ENCODE measurements at places on chromosomes 3 and 15.

GRCh38 chr15:75731248-75732151, 18.9 kb upstream of the CSPG4 start:
- DNase-seq: no peak

GRCh38 chr3:52315977-52316764, at the start of gene DNAH1:
DNAH1 (plus strand) TSS chr3:52316319; CDS start chr3:52322443, 6,124 bp downstream.
- DNase-seq: no peak

- no peak for DNase-seq
Observed at GRCh38 chr3:14519406-14519805, 20.7 kb downstream of the GRIP2 start.

DNA sequence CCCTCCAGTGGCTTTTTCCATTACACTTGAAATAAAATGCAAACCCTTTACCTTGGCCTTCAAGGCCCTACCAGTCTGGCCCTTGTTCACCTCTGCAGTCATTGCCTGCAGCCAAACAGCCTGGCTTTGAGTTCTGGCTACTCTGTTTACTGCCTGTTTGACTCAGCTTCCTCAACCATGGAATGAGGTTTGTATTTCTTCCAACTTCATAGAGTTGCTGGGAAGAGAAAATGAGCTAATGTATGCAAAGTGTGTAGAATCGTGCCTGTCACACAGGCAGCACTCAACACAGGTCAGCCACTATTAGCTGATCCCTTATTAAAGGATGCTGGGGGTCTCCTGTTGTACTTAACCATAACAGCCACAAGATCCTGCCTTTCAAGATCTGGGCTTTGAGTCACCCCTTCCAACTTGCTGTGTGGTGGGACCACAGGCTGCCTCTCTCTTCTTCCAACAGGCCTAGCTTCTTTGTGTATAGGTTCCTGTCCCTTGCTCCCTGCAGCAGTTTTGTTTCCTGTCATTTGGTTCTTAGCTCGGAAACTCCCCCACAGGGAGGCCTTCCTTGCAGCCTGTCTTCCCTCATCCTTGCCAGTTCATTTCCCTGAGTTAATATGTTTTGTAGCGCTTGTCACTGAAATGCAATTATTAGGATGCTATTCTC, 6.4 kb downstream of the MED12L start:
- no peak for DNase-seq

DNA sequence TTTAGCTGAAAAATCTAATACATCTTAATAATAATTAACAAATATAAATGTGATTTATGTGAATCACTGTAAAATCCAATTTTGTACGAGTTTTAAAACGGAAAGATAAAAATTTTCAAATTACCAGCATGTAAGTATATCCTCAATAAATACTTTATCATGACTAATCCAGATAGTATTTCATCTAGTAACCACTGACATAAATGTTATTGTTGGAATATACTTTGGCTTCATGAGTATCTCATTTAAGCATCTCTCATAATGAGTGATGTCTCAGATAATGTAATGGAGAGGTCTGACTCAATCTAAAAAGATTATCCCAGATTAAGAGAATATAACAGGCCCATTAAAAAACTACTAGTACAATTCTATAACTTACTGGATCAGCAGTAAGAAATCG, 216.3 kb downstream of the STAG1 start:
- DNase-seq: no peak

- no peak for DNase-seq
Observed at GRCh38 chr3:156790156-156790555, 36.0 kb upstream of the LEKR1 start.

- no peak for DNase-seq
Observed at GRCh38 chr3:167441256-167441655, 32.6 kb downstream of the SERPINI2 start.

DNA sequence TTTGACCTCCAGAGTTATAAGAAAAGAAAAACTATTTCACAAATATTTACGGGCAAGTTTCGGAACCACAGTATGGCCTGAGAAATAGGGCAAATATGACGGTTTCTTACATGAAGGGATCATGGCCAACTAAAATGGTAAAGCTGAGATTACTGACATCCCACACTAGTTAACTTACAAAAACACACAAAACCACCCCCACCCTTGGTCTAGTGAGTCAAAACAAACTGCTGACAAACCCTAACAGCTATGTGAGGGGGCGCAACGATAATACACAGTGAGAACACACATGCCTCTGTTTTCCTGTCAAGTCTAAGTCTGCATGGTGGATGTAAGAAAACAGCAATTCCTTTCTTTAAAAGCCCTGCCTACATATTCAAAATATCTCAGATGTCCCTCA, 32.3 kb downstream of the CBLB start:
- DNase-seq: no peak

DNA sequence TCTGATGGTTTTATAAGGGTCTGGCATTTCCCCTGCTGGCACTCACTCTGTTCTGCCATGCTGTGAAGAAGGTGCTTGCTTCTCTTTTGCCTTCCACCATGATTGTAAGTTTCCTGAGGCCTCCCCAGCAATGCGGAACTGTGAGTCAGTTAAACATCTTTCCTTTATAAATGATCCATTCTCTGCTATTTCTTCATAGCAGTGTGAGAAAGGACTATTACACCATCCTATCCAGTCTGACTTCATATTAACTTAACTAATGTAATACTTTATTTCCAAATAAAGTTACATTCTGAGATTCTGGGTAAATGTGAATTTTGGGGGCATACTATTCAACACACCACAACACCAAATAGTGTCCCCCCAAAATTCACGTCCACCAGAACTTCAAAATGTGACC, 22.2 kb upstream of the MAP3K13 start:
- DNase-seq: no peak

DNA sequence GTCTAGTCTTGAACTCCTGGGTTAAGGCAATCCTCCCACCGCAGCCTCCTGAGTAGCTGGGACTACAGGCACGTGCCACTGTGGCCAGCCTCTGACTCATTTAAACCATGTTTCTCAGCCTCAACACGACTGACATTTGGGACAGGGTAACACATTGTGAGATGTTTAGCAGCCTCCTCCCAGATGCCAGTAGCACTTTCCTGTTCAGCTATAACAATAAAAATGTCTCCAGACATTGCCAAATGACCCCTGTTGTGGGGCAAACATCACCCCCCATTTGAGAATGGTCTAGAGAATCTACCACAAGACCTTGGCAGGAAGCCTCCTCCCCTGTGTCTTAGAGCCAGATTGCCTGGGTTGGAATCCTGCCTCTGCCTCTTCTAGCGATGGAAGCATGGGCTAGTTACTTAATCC, 8.4 kb downstream of the TMEM40 start:
- DNase-seq: no peak

DNA sequence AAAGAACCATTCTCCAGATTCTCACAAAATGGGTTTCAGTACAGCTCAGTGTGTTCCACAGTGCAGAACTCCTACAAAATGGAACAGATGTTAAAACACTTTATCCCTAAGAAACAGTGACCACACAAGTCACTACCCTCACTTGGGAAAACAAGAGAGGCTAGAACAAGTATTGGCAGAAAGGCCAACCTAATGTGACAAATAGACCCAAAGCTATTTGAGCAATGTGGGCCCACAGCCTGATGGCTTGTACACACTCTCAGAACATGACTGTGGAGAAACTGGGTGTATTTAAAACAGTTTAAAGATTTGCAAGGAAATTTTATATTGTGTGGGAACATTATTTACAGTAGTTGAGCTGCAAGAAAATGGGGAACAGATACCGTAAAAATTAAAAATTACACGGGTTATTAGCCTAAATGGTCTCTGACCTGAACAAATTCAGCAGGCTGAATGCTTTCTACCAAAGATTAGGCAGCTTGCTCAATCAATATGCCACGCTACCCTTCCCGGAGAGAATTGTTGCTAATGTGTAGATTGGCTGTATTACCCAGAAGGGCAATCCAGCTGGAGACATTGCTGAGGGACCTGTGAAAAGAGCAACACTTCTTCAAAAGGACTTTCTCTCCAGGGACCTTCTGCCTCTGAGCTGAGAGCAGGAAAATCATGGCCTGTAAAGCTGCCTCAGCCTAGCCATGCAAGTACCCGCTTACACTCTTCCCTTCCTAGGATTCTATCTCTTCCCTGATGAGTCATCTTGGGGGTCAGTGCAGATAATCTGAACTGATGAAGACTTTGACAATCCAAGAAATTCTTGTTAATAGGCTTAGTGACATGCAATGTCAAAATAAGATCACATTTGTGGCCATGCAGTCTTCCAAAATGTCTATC, 97.1 kb downstream of the STRIT1 start:
- no peak for DNase-seq

DNA sequence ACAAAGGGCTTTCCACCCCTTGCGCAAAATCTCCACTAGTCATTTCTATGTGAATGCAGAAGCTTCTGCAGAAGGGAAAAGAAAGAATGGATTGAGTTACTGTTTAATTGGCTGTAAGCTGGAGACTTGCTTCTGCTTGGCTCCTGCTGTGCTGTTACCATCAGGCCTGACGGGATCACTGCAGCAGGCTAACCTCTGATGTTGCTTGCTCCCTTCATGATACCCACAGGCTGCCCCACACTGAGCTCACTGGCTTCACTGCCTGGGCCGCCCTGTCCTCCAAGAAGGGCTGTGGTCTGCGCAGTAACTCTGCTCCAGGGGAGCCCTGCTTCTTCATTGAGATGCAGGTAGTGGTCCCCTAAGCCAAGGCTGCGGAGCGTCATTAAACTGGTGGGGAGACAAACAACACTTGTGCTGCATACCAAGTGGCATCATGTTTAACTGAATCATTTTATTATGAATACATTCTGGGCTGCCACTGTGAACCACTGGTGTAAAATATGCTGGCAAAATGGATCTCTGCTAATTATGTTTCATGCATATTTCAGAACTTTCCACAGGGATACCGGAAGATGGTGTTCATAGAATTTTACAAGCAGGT, 78.6 kb downstream of the WDR49 start:
- DNase-seq: no peak

GRCh38 chr15:80343554-80343992, 60.6 kb upstream of the ARNT2 start:
- no peak for DNase-seq

GRCh38 chr15:44801364-44801763, 65.0 kb downstream of the TRIM69 start:
- DNase-seq: no peak

DNA sequence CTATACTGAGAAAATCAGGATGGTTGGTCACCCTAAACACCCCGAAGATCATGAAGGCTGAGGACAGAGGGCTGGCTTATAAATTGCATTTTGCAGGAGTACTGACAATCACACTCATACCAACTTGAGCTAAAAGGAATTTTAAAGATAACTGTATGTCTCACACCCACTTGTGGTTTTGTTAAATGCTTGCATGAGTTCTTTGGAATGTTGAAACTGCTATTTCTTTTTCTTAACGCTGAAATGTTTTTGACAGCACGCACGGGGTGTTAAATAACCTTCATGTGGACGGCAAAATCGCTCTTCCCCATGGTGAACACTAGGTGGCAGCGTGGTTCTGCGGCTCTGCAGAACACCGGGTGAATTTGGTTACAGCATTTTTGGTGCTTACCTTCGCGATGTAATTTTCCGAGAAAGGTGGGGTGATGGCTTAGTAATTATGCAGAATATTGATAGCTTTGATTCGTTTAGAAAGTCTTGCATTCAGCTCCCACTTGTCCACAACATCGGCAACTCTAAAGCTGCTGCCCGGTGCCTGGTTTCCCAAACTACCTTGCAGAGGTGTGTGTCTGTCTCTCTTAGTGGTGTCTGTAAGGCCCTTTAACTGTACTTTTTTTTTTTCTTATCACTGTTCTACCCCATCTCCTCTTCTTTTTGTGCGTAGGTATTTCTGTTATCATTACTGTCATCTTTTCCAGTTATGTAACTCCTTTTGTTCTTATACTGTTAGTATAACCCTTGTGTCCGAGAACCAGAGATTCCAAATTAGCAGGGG, 51.7 kb downstream of the ARNT2 start:
- DNase-seq: peak; percentile 49

GRCh38 chr3:112293368-112294321, at the start of gene SLC9C1:
SLC9C1 (minus strand) TSS chr3:112294216; CDS start chr3:112286791, 7,425 bp downstream.
- DNase-seq: peak; percentile 49

- peak; percentile 84 for DNase-seq
Observed at GRCh38 chr3:146469150-146470017, at the start of gene PLSCR2. PLSCR2 (minus strand) TSS chr3:146469561; CDS start chr3:146459904, 9,657 bp downstream.

GRCh38 chr3:127538569-127538968, 52.0 kb downstream of the TPRA1 start:
- DNase-seq: no peak

- no peak for DNase-seq
Observed at GRCh38 chr15:33547876-33548275, 237.1 kb downstream of the RYR3 start.

- DNase-seq: no peak
Observed at GRCh38 chr3:112651071-112651470, 10.1 kb upstream of the CCDC80 start.

DNA sequence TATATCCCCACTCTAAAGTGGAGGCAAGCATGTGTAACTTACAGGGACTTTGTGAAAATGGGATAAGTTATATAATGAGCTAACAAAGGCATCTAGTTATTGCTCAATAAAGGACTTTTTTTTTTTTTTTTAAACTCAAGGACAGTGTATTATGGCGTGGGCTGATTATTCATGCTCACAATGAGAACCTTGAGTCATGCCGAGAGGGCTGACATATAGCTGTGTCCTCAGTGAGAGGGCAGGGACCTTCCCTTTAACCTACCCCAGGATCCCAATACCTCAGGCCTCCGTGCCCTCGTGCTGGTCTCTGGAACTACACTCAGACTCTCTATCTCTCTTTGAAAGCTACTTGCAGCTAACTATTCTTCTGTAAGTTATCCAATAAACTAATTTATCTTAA, 319.9 kb upstream of the ICE2 start:
- DNase-seq: no peak

GRCh38 chr3:30604558-30604957, 1.8 kb upstream of the TGFBR2 start:
- no peak for DNase-seq

GRCh38 chr3:41434781-41435180, 235.5 kb downstream of the CTNNB1 start:
- DNase-seq: no peak

- DNase-seq: no peak
Observed at GRCh38 chr3:150302246-150302645, 105.9 kb upstream of the TSC22D2 start.

- no peak for DNase-seq
Observed at GRCh38 chr3:126153695-126154360, 26.6 kb downstream of the ALDH1L1 start.

DNA sequence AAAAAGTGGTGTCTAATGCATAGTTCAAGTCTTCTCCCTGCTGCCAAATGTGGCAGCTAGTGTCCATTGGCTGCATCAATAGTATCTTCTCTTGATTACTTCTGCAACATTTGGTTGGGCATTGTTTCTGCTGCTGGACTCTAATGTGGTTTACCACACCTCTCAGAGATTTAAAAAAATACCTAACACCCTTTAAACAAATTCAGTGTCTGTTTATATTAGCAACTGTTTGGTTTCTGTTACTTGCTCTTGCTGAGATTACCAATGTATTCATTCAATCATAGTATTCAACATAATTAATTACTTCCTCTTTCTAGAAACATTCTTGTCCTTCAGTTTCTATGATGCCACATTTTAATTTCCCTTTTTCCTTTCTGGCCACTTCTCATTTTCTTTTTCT, 20.3 kb upstream of the NECTIN3 start:
- DNase-seq: no peak

GRCh38 chr3:84965141-84965540, 6.4 kb downstream of the CADM2 start:
- no peak for DNase-seq

- no peak for DNase-seq
Observed at GRCh38 chr3:116033516-116033915, 410.2 kb downstream of the GAP43 start.

Data from SHP77 treated with DMSO at 0.1 percent for 48 hours (cell line).